Hepatocyte (in vitro differentiated cells): ENCODE measurements at places on chromosomes 7 and 10. TPM values are rescaled to one million over a fixed set of nuclear protein-coding genes. Genes with fewer than 3 reads are reported as not detected.

DNA sequence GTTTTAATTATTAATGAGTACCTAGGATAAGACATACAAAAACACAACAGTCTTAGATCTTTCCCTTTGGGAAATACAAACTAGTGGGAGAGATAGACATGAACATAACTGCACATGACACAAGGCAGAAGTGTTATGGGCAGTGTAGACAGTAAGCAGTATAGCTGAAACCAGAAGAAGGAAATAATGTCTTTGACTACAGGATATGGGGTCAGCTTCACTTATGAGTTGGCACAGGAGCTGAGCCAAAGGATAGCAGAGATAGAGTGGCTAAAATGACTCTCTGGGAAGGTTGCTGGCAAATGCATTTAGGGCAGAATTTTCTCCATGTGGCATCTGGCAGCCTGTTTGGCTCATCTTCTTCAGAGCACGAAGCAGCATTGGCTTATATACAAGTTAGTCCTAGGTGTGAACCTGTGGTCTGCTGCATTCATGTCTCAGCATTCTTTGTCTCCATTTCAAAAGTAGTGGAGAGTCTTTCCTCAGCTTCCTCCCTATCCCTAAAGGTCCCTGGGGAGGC lies 60.3 kb upstream of the FEZF1 start:
- DNase-seq: no peak

The HOXA3 gene
- 0.83 and 3.0 TPM in 2 replicates for total RNA-seq

- DNase-seq: no peak
Observed at GRCh38 chr7:87188930-87189329, 30.6 kb downstream of the TMEM243 start.

DNA sequence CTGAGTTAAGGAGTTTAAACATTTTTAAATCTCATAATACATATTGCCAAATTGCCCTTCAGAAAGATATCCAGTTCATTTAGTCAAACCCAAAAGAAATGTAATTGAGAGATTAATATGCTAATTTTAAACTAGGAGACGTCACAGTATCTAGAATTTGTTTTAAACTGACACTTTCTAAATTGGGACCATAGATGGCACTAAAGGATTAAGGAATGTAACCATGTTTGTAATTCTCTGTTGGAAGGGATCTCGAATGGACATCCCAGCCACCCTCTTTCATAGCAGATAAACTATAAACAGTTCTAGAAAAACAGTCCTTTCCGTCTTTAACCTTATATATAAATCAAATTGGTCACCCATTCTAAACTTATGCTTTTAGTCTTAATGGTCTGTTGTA lies 30.0 kb upstream of the SAMD9L start:
- DNase-seq: no peak

DNA sequence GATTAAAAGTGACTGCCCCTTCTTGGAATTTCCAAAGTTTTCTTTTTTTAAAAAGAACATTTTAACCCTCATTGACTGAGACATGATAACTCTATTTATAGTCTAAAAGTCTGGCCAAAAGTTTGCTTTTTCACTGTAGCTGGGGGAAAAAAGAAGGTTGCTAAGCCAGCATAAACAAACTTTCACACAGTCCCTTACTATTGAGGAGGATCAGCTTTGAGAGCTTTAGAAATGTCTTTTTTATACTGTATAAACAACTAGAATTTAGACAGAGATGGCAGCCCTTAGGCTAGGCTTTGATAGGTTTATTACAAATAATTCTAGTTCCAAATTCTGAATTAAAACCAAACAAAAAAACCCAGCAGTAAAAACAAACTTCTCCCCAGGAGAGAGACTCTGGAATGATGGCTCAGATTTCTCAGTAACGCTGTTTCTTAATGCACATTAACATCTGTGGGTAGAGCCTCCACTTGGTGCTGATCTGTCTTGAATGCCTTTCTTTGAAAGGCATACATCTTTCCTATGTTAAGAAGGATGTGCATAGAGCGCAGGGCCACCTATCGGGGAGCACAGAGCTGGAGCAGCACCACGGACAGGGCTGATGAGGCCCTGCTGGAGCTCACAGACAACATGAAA lies 100.9 kb upstream of the PDLIM1 start:
- peak; percentile 78 for DNase-seq

The PARP12 gene
- total RNA-seq: 13.8 and 14.0 TPM in 2 replicates

DNA sequence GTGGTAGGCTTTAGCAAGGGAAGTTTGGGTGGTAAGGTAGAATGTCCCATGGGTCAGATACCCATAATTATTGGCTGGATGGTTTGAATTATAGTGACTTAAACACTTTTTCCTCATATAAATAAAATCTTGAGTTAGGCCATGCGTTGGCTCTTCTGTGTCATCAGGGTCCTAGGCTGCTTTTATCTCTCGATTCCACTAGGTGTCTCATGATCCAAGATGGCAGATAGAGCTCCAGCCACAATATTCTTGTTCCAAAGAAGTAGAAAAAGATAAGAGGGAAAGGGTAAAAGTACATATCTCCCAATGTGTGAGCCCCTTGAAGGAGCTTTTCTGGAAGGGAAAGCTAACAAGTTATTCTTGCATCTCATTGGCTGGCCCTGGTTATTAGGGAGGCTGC lies 144.7 kb downstream of the GRK5 start:
- DNase-seq: no peak

DNA sequence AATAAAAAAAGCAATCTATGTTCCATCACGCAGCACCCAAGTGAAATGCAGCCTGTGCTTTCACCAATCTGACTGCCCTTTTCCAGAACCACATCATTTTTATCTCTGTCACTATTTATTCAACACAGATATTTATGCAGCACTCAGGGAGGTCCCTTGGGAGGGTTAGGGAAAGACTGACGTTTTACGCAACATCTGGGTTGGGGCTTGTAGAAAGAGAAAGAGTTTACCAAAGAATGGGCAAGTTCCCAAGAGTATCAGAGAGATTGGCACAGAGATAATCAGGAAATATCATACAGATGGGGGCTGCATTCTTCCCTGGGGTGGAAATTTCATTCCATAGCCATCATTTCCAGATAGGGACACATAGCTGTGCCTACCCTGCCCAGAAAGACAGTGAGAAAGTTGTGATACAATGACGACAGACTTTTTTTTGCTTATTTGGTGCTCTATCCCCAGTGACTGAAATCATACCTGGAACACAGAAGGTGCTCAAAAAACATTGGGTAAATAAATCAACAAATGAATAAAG lies 474.2 kb downstream of the CALN1 start:
- no peak for DNase-seq

- DNase-seq: no peak
Observed at GRCh38 chr10:71277914-71278665, 41.0 kb upstream of the SLC29A3 start.

- DNase-seq: no peak
Observed at GRCh38 chr7:105376908-105377533, 11.7 kb downstream of the SRPK2 start.

GRCh38 chr7:40700653-40701421 lies 566.0 kb downstream of the SUGCT start:
- peak; percentile 16 for DNase-seq

DNA sequence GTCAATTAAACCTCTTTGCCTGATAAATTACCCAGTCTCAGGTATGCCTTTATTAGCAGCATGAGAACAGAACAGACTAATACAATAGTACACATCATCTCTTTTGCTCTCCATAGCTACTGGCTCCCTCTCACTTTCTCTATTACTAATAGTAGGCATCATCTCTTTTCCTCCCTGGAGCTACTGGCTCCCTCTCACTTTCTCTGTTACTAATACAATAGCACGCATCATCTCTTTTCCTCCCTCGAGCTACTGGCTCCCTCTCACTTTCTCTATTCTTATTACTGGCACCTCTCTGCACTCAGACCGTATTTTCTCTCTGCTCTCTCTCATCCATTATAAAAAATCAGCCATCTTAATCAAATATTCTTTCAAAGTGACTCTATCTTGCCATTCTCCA lies 37.1 kb downstream of the SLC25A13 start:
- no peak for DNase-seq

DNA sequence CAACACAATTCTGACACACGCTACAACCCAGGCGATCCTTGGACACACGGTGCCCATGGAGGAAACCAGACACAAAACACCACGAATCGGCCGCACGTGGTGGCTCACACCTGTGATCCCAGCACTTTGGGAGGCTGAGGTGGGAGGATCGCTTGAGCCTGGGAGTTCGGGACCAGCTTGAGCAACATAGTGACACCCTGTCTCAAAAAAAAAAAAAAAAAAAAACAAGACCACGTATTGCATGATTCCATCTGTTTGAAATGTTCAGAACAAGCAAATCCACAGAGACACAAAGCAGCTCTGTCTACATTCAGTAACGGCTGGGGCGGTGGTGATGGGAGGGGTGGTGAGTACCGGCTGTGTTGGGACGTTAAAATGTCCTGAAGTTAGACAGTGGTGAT lies 25.2 kb downstream of the ADAP1 start:
- DNase-seq: no peak

GRCh38 chr10:93518531-93518930 lies 22.1 kb downstream of the CEP55 start:
- no peak for DNase-seq

DNA sequence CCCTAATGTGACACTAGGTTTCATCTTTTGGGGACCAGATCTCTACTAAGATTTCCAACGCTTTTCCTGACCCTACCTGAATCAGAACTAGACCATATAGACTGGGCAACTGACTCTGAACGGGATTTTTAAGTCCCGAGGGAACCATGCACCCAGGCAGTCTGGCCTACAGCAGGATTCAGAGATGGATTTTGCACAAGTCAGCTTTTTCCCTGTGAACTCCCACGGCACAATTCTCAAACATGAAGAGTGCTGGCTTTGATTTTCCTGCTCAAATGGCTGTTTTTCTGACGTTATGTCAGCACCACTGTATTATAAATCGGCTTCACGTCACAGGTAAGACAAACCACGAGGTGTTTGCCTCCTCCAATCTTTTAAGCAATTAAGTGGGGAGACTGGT lies 409.1 kb downstream of the TCERG1L start:
- DNase-seq: no peak

- no peak for DNase-seq
Observed at GRCh38 chr7:139159900-139160675, 50.6 kb upstream of the ZC3HAV1 start.

The CDHR1 gene
- total RNA-seq: 0.03 and 0.24 TPM in 2 replicates

GRCh38 chr7:2041496-2042367 lies 191.0 kb downstream of the MAD1L1 start:
- DNase-seq: no peak

DNA sequence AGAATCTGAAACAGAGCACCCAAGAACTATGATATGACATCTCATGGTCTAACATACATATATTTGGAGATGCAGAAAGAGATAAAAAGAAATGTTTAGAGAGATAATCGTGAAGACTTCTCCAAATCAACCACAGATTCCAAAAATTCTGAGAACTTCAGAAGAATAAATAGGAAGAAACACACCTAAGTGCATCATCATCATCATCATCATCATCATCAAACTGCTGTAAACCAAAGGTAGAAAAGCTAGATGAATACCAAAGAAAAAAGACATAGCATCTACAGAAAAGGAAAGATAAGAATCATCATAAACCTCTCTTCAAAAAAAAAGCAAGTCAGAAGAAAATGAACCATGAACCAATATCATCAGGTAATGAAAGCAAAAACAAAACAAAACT lies 124.2 kb downstream of the PPP1R3A start:
- DNase-seq: no peak

DNA sequence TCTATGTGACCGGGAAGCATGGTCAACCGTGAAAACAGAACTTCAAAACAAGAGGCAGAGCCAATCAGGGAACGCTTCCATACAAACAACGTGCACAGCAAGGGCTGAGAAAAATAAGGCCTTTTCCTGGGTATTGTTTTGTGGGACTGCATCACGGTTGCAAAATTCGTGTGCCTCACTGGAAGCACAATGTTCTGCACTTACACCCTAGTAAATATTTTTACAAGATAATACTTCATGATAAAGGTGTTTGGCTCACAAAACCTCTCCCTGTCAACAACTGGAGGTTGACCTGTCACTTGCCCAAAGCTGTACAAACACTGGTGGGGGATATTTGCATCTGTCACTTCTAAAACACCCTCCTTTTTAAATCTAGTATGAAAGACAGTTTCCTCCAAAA lies 37.0 kb downstream of the KLF6 start:
- DNase-seq: no peak

The KAT6B gene
- 28.8 and 36.2 TPM in 2 replicates for total RNA-seq

The TAS2R41 gene
- not detected in 2 replicates for total RNA-seq

The AASS gene
- 36.2 and 41.9 TPM in 2 replicates for total RNA-seq

DNA sequence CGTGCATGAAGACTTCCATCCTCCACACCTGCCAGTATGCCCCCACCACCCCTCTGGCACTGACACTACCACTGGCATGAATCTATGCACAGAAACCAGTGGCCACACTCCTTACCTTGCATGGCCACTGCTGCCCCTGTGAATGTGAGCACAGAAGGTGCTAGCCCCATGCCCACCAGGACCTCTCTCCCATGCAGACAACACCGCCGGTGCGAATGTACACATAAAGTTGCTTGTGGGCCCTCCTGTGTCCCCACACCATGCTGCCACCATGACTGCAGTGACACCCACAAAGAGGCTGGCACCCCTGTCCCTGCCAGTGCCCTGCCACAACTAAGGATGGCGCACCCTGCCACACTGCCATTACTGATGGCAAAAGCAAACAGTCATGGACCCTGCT lies 289.5 kb upstream of the KCND2 start:
- DNase-seq: no peak

GRCh38 chr7:107345898-107346297 lies 124.0 kb upstream of the GPR22 start:
- DNase-seq: no peak

- DNase-seq: no peak
Observed at GRCh38 chr7:7014827-7015595, 167.3 kb upstream of the C1GALT1 start.

DNA sequence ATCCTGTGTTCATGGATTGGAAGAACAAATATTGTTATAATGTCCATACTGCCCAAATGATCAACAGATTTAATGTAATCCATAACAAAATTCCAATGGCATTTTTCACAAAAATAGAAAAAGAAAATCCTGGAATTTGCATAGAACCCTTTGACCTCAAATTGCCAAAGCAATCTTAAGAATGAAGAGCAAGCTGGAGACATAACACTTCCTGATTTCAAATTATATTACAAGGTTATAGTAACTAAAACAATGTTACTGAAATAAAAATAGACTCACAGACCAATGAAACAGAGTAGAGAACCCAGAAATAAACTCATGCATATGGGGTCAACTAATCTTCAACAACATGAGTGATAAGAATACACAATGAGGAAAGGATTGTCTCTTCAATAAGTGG lies 302.5 kb downstream of the PHTF2 start:
- no peak for DNase-seq

DNA sequence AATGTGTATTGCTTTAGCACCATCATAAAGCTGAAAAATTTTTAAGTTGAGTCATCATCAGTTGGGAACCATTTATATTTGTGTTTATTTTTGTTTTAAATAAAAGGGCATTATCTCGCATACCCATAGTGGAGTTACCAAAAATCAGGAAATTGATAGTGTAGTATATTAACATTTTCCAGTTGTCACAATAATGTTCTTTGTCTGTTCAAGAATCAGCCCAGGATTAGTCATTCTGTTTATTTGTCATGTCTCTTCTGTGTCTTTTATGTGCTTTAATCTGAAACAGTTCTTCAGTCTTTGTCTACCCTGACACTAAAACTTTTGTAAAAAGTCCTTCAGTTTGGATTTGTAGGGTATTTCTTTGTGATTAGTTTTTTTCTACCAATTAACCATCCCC lies 827.8 kb upstream of the ZWINT start:
- DNase-seq: no peak
